ENCODE measurements at places on chromosomes 5 and 9. TPM values are rescaled to one million over a fixed set of nuclear protein-coding genes. Genes with fewer than 3 reads are reported as not detected.

The SPINK1 gene
- not detected for polyA plus RNA-seq

The TCERG1 gene
- 44.6 TPM for polyA plus RNA-seq

The PLCXD3 gene
- not detected for polyA plus RNA-seq

The SPATA9 gene
- not detected for polyA plus RNA-seq

The ANXA6 gene
- polyA plus RNA-seq, result 131 TPM

The CAAP1 gene
- 8.5 TPM for polyA plus RNA-seq

The RNF183 gene
- polyA plus RNA-seq, result 0.04 TPM

The STKLD1 gene
- 0.18 TPM for polyA plus RNA-seq

The HTR1A gene
- not detected for polyA plus RNA-seq

The TXN gene
- polyA plus RNA-seq, result 22.9 TPM

The TSSK1B gene
- polyA plus RNA-seq, result not detected

The SPATA6L gene
- polyA plus RNA-seq, result 0.09 TPM

The ARL14EPL gene
- 0.17 TPM for polyA plus RNA-seq

Measured in B cell (primary cell).